ENCODE measurements at places on chromosomes 7 and 10.

DNA sequence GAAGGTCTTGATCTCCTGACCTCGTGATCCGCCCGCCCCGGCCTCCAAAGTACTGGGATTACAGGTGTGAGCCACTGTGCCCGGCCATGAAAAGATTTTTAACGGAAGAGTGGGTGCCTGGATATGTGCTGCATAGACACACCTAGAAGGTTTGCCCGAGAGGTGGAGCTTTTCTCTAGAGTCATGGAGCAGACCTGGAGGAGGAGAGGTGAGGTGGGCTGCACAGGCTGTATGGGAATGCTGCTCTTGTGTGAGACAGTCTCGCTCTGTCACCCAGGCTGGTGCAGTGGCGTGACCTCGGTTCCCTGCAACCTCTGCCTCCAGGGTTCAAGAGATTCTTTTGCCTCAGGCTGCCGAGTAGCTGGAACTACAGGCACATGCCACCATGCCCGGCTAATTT lies 103.3 kb downstream of the ACTR3B start:
- DNase-seq, result no peak

DNA sequence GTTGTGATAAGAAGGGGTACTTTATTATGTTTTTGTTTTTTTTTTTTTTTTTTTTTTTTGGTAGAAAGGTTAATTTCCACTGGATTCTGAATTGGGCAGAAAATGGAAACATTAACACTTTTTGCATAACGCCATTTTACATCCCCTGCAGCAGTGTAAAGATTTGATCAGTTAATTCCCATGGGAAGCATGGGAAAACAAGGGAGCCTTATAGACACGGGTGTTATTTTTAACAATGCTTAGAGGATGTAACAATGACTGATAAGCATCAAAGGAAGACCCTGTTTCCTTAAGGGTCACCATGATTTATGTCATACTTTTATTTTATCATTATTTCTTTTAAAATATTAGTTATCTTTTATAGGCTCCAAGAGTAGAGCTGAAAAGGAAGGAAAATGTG lies 140.2 kb downstream of the CDK14 start:
- no peak for DNase-seq

DNA sequence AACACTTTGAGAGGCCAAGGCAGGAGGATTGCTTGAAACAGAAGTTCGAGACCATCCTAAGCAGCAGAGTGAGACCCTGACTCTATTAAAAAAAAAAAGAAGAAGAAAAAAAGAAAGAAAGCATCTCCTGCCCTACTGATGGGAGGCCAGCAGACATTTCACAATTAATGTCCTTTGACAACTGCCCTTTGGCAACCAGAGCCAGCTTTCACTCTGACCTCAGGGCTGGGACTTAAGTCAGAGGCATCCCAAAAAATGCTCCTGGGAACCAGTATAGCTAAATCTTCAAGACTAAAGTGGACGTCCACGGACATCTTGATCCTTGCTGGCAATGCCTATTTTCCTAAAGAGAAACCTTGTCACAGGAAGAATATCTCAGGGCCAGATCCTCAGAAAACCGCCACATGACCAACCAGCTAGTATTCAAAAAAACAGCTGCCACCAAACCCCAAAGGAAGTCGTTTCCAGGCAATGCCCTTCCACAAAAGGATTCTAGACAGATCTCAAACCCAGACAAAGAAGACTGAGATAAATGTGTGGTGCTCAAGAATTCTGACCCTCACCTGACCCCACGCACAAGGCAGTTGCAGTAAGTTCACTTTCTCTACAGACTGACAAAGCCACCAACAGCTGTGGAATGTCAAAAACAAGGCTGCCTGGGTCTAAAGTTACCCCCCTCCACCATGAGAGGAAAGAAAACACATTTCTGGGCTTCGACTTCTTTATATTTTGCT lies 18.4 kb downstream of the GFRA1 start:
- no peak for DNase-seq

DNA sequence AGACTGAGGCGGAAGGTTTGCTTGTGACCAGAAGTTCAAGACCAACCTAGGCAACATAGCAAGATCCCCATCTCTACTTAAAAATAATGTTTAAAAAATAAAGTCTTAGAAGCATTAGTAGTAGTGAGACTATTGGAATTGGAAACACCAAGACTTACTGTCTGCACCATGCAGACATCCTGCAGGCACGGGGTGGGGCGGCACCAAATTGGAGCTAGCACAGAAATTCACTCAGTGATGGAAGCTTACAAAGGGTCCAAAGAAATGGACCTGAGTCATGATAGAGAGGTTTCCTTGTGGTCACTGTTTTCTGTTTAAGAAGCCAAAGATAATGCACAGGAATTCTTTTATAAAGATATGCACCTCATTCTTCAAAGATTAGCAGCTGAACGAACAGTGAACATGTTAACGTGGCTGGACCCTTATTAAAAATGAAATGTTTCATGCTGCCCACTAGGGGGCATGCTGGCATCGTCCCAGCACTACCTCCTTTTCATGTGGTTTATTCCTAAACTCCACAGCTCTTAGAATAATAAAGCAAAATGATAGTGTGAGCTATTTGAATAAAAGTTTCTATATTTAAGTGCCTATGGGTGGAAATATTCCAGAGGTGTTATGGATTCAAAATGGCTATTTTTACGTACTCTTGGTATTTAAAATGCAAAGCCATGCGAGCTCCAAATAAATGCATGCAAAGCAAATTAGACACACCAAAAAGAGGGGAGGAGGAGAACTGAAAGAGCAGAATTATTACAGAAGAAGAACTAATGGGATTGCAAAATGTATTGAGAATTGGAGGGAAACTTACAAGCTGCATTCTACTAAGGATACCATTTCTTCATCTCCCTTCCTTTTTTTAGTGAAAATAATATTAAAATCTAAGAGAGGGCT lies 28.6 kb downstream of the PDSS1 start:
- DNase-seq, result peak; percentile 30

- DNase-seq, result no peak
Measured at GRCh38 chr7:155594163-155594732, 47.9 kb upstream of the CNPY1 start.

GRCh38 chr7:155333346-155334234 lies 35.9 kb downstream of the INSIG1 start:
- no peak for DNase-seq

GRCh38 chr7:18387191-18387735 lies 108.3 kb upstream of the HDAC9 start:
- DNase-seq, result no peak

DNA sequence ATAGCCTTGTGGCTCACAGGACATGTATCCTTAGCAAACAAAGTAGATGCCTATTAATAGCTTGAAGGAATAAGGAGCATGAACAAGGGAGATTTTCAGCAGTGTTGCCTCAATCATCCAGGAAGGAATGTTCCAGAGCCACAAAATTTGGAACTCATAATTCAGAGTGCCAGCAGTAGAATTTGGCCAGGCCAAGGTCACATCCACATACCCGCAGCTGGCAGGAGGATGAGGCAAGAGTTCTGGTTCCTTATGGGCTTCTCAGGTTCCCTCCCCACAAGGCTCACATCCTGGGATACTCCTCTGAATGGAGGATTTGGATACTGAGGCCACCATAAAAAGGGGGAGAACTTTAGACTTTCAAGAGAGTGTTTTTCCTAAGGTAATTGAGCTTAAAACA lies 45.8 kb downstream of the SUFU start:
- no peak for DNase-seq

GRCh38 chr7:103076764-103077163 lies 1.8 kb downstream of the ARMC10 start:
- no peak for DNase-seq
